Endothelial cell (in vitro differentiated cells): ENCODE measurements at places on chromosomes 4 and X. TPM values are rescaled to one million over a fixed set of nuclear protein-coding genes. Genes with fewer than 3 reads are reported as not detected.
A peak's percentile ranks its signal among the peaks of the same experiment; 100 is the strongest.

DNA sequence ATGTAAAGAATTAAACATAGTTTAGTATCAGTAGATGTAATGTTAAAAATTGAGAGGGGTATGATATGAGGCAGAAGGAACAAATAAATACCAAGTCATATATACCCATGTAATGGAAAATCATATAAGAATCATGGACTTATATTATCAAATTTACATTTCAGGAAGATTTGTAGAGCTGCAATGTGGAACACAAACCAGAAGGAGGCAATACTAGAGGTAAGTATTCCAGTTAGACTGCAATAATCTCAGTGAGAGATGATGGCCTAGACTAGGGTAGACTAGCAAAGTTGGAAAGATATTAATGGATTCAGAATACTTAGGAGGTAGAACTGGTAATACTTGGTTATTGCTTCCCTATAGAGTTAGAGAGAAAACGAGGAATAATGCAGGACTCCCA lies 603.0 kb upstream of the KLHL4 start:
- DNase-seq, result no peak

DNA sequence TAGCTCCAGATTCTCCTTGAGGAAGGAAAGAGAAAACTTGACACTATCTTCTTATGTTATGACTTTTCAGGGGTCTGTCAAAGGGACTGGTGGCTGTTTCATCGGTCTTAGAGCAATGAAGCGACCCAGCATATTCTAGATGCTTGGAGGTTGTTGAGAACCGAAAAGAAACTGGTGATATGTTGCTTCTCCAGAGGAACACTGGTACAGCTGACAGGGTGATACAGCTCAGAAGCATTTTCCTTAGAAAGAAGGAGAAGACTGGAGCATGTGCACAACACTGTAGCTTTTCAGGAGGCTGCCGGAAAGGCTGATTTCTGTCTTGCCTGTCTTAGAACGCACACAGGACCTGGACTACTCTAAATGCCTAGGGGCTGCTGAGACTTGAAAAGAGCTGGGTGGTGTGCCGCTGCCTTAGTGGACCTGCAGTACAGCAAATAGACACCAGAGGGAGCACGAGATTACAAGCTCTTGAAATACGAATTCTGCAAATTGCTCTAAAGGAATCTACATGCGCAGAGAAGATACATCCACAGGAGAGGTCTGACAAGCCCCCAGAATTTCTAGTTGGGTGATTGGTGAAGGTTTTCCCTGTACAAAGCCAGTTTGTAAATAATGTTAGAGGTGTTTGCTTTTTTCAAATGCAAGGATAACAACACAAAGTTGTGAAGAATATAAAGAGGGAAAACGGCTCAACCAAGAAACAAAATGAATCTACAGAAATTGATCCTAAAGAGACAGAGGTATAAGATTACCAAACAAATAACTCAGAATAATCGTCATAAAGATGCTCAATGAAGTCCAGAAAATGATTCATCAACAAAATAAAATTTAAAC lies 223.1 kb upstream of the DMD start:
- DNase-seq, result peak; percentile 61

DNA sequence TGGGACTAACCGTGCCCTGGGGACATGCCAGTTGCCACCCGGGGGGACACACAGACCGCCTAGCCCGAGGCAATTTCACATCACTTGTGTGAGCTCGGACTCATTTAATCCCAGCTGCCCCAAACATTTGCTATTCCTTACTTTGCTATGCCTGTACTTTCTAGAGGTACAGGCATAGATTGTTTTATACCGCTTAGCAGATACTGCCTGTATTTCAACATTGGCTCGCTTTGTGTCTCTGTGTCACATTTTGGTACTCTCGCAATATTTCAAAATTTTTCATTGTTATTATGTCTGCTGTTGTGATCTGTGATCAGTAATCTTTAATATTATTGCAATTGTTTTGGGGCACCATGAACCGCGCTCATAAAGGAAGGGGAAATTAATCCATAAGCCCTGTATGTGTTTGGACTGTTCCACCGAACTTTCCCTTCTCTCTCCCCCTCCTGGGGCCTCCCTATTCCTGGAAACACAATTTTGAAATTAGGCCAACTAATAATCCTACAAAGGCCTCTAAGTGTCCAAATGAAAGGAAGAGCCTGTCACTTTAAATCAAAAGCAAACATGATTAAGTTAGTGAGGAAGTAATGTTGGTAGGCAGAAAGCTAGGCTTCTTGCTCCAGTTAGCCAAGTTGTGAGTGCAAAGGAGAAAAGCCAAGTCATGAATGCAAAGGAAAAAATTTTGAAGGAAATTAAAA lies 568 bp upstream of the CASP6 start:
- DNase-seq, result no peak

DNA sequence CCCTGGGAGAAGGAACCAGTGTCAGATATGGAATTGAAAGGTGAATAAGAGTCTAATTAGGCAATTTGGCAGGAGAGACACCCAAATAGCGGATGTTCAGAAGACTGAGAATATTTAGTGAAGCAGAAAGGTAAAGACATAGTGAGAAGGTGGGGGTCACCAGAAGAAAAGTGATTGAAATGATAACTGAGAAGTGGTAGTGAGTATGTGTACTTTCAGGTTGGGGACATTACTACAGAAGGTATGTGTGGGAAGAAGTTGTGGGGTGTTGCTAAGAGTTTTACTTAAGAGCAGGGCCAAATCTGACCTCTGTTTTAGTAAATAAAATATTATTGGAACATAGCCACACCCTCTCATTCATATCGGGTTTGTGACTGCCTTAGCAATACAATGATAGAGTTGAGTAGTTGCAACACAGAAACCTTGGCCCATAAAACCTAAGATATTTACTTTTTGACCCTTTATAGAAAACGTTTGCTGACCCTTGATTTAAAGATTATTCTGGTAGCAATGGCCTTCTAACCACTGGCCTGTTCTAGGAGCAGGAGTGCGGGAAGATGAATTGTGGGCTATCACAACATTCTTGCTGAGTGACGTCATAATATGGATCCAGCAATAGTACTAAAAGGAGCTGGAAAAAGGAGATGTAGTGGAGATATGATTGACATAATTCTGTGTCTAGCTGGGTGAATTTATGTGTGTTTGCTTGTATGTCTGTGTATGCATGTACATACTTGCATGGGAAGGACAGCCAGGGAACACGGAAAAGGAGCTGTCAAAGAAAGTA lies 115.3 kb downstream of the HS3ST1 start:
- no peak for DNase-seq

- DNase-seq, result no peak
Observed at GRCh38 chr4:159341522-159341921, 238.6 kb downstream of the RAPGEF2 start.

DNA sequence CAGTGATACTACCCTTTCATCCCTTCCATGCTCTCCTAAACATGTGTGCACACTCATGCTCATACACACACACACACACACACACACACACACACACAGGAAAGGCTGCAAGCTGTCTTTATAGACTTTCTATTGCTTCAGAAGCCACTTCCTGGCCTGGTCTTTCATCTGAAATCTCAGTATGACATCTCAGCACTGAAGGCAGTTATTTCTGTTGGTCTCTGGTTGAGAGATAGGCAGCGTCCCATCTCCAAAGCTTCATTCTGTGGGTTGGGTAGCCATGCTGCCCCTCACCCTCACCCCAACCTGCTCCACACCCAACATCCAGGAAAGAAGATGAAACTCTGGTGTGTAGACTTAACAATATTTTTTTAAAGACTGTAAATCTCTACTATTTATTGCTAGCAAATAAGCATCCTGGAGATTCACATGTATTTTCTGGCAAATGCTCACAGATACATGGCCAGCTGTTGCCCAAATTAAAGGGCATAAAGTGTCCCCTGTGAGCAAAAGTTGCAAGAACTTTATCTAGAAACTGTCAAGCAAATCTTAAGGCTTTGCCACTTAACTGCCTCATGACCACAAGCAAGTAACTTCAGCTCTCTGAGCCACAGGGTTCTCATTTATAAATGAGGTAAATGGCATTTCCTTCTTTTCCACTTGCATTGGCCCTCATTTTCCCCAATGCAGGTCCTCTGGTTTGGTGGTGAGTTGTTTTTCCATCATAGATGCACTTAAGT lies 189.8 kb upstream of the AFF2 start:
- DNase-seq, result no peak

DMP1 gene
- total RNA-seq, result 0.13 TPM
